ENCODE measurements at places on chromosomes 7 and 10. TPM values are rescaled to one million over a fixed set of nuclear protein-coding genes. Genes with fewer than 3 reads are reported as not detected.

DNA sequence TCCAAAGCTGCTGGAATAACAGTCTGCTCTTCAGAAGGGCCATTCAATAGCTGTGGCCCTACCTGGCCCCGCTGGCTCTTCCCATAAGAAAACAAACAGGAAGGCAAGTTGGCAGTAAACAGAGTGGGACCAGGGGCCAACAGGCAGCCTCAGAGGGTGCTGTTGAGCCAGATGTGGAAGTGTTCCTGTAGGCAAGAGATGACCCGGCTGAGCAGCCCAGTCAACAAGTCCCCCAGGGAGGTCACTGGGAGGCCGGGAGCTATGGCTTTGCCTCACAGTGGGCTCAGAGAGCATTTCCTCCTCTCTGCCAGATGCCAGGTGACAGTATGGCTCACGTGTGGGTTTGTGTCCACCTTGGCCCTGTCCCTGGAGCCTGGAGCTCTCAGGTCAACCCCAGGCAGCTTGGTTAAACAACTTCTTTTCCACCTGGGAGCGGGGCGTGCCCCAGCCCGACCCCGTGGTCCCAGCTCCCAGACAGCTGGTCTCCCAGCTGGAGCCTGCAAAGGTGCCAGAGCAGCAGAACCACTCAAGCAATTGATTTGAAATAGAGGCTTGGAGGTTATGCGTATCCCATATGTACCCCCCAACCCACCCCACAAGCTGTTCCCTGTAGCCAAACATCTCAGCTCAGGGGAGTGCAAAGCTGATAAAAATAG is 33.8 kb upstream of the LOXL4 start:
- no peak overlapping the region for H3K4me3 ChIP-seq
- no peak for DNase-seq
- H3K27me3 ChIP-seq: peaks cover 49% of the 10 kb centered on the region

- H3K4me3 ChIP-seq: peak within 1 kb of the TSS; percentile 66
- peaks cover 12% of the 10 kb centered on the region for H3K4me1 ChIP-seq
- peaks cover 7% of the 10 kb centered on the region for H3K36me3 ChIP-seq
- no peaks in the 10 kb centered on the region for H3K27me3 ChIP-seq
Observed at GRCh38 chr7:27156508-27156898, at the start of gene HOXA7. Gene HOXA7 (minus strand): TSS chr7:27156675. CDS start chr7:27156545, 130 bp downstream.

DNA sequence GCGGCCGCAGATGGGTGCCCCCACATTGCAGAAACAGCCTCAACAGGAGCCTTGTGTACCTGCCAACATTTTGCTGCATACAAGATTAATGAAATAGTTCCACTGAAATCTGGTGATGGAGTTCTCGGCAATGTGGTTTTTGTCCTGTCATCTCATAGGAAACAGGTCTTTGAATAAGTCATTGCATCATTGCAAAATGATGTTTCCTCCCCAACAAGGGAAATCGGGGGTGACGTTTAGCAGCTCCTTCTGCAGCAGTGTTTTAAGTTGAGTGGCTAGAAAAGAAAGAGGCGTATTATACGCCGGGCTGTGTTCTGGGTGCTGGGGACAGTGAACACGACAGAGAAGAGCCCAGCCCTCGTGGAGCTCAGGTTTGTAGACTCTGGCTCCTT is 177.0 kb downstream of the PRKAG2 start:
- DNase-seq: peak; percentile 21
- peaks cover 26% of the 10 kb centered on the region for H3K4me1 ChIP-seq
- H3K36me3 ChIP-seq: no peaks in the 10 kb centered on the region
- H3K27ac ChIP-seq: no peak overlapping the region

DNA sequence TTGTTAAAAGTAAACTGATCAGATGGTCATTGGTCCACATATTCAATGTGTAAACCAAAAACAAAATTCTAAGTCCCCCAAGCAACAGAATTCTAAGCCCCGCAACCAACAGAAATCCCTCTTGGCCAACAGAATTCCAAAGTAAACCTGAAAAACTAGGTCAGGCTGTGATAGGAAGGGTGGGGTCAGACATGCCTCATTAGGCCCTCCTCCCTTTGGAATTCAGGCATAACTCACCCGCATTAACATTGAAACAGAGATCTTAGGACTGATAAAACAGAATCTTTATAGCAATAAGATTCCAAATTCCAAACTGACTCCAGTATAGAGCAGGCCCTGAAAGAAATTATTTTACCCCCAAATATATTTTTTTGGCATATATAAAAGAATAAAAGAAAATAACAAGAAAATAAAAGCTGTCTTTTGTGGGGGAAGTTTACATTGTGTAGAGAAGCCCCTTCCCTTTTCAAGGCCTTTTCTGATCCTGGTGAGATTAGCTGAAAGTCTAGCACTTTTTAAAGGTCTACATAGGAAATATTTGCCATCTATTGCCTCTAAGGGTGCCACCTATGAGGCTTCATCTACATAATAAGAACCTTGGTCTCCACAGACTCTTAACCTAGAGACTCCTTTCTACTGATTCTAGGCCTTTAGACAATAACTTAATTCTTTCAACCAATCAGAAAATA is 30.5 kb downstream of the GNAT3 start:
- peaks cover 31% of the 10 kb centered on the region for H3K4me1 ChIP-seq
- peaks cover 16% of the 10 kb centered on the region for H3K36me3 ChIP-seq
- no peaks in the 10 kb centered on the region for H3K27me3 ChIP-seq
- no peak overlapping the region for H3K4me3 ChIP-seq
- peak overlapping the region; percentile 89 for H3K27ac ChIP-seq

DNA sequence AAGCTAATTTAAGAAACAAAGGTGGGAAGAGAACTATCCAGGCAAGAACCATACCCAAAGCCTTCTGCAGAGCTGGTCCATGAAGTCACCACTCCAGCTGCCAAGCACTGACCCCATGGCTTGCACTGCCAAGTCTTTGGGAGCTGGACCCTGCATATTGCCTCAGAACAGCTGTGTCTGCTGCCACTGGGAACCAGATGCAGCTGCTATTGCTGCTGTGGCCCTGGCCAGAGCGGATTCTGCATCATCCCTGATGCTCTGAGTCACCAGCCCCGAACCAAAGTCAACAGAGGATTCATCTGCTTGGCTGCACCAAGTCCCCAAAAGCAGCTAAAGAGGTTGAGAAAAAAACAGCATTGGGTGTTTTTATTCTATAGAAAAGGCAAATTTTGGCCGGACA is 39.2 kb upstream of the GSAP start:
- H3K4me1 ChIP-seq: peaks cover 11% of the 10 kb centered on the region
- H3K27me3 ChIP-seq: no peaks in the 10 kb centered on the region
- H3K36me3 ChIP-seq: no peaks in the 10 kb centered on the region
- peak; percentile 85 for DNase-seq
- H3K4me3 ChIP-seq: no peak overlapping the region
- H3K27ac ChIP-seq: no peak overlapping the region

DNA sequence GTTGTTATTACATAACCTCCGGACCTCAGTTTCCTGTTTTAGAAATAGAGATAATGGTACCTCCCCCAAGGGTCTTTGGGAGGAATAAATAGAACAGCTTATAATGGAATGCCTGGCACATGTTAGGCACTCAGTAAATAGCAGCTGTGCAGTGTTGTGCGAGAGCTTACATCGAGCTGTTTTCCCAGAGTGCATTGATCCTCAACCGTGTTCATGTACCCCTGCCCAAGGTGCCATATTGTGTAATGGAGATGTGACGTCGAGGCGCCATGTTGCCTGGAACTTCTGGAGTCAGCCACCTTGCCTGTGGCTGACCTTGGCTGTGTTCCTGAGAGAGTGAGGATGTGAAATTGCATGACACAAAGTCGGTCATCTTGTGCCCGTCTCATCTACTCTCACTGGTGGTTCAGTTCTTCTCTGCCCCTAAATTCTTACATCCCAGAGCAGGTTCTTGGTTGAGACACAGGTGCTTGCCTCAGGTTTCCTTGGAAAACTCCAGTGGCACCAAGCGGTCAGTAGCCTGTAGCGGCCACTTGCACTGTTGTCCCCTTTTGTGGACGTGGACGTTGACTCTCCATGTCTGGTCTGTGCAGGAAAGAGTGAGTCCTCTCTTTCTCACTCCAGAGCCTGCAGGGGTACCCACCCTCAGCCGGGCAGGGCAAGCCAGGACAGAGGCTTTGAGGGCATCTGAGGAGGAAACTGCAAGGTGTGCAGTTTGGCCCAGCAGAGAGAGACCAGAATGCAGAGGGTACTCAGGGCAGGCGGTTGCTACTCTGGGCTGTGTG is 230.6 kb downstream of the MGMT start:
- peaks cover 8% of the 10 kb centered on the region for H3K36me3 ChIP-seq
- H3K4me3 ChIP-seq: no peak overlapping the region
- H3K4me1 ChIP-seq: no peaks in the 10 kb centered on the region
- no peak overlapping the region for H3K27ac ChIP-seq

DNA sequence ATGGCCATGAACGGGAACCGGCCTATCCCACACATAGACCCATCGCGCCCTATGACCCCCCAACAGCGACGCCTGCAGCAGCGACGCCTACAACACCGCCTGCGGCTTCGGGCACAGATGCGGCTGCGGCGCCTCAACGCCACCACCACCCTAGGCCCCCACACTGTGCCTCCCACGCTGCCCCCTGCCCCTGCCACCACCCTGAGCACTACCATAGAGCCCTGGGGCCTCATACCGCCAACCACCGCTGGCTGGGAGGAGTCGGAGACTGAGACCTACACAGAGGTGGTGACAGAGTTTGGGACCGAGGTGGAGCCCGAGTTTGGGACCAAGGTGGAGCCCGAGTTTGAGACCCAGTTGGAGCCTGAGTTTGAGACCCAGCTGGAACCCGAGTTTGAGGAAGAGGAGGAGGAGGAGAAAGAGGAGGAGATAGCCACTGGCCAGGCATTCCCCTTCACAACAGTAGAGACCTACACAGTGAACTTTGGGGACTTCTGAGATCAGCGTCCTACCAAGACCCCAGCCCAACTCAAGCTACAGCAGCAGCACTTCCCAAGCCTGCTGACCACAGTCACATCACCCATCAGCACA is 9.5 kb downstream of the POLD2 start:
- H3K36me3 ChIP-seq: peaks cover 23% of the 10 kb centered on the region
- H3K27ac ChIP-seq: no peak overlapping the region
- H3K4me1 ChIP-seq: peaks cover 5% of the 10 kb centered on the region
- no peak overlapping the region for H3K4me3 ChIP-seq

GRCh38 chr7:128874140-128875031 is 11.7 kb downstream of the ATP6V1F start:
- H3K27ac ChIP-seq: no peak overlapping the region
- no peaks in the 10 kb centered on the region for H3K4me1 ChIP-seq
- H3K36me3 ChIP-seq: no peaks in the 10 kb centered on the region
- H3K4me3 ChIP-seq: no peak overlapping the region
- DNase-seq: no peak

GRCh38 chr10:17239345-17240085 is 11.5 kb downstream of the VIM start:
- DNase-seq: no peak
- peaks cover 19% of the 10 kb centered on the region for H3K4me1 ChIP-seq
- no peaks in the 10 kb centered on the region for H3K27me3 ChIP-seq
- no peak overlapping the region for H3K4me3 ChIP-seq
- peaks cover 49% of the 10 kb centered on the region for H3K36me3 ChIP-seq
- H3K27ac ChIP-seq: peak overlapping the region; percentile 19

- no peak for DNase-seq
- peaks cover 14% of the 10 kb centered on the region for H3K27me3 ChIP-seq
- H3K4me3 ChIP-seq: no peak overlapping the region
Observed at GRCh38 chr7:155161690-155162089, 91.6 kb downstream of the HTR5A start.

- DNase-seq: no peak
- H3K36me3 ChIP-seq: no peaks in the 10 kb centered on the region
Observed at GRCh38 chr10:34590793-34591192, 224.3 kb downstream of the PARD3 start.

GRCh38 chr10:43861966-43862751 is 213.5 kb upstream of the ZNF32 start:
- H3K4me3 ChIP-seq: no peak overlapping the region
- H3K4me1 ChIP-seq: peaks cover 16% of the 10 kb centered on the region
- H3K27ac ChIP-seq: peak overlapping the region; percentile 6
- H3K36me3 ChIP-seq: no peaks in the 10 kb centered on the region
- peaks cover 13% of the 10 kb centered on the region for H3K27me3 ChIP-seq

DNA sequence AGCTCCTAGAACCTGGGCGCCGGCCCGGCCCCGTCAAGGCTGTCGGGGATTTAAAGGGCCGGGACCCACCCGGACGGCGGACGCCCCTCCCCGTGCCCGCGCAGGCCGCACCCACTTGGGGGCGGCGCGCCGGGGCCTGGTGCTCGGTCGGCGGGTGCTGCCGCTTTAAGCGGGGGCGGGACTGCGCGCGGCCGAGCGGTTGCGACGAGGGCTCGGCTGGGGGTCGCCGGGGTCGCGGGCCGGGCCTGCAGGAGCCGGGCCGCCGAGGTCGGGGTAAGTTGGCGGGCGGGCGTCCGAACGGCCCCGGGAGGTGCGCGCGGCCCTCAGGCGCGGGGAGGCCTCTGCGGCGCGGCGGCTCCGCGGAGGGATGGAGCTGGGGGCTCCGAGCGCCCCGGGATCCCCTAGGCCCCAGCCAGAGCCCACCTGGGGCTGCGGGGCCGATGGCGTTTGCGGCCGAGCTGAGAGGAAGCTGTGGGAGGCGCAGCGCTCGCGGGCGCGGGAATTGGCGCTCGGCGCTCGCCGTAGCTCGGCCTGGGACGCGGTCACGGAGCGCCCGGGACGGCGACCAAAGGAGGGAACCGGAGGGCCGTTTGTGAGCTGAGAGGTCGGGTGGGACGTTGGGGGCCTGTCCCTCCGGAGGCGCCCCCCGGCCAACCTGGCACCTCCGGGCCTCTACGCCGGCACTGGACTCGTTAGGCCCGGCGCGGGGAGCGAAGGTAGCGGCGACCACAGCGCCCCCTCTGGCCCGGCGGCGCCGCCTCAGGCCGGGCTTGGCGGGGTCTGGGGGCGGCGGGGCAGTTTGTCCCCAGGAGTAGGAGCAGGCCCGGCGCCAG is at the start of gene TRRAP:
TSS of gene TRRAP (plus strand) at position 168 of the 833 bp plus-strand sequence. CDS start 2,619 bp downstream, outside the sequence.
- peak; percentile 64 for DNase-seq
- no peaks in the 10 kb centered on the region for H3K27me3 ChIP-seq
- H3K36me3 ChIP-seq: peaks cover 26% of the 10 kb centered on the region
- peak within 1 kb of the TSS; percentile 85 for H3K4me3 ChIP-seq

GRCh38 chr10:2005546-2005945 is 268.2 kb upstream of the ADARB2 start:
- no peak overlapping the region for H3K27ac ChIP-seq
- no peaks in the 10 kb centered on the region for H3K36me3 ChIP-seq
- H3K27me3 ChIP-seq: no peaks in the 10 kb centered on the region
- H3K4me3 ChIP-seq: no peak overlapping the region
- DNase-seq: no peak
- no peaks in the 10 kb centered on the region for H3K4me1 ChIP-seq

DNA sequence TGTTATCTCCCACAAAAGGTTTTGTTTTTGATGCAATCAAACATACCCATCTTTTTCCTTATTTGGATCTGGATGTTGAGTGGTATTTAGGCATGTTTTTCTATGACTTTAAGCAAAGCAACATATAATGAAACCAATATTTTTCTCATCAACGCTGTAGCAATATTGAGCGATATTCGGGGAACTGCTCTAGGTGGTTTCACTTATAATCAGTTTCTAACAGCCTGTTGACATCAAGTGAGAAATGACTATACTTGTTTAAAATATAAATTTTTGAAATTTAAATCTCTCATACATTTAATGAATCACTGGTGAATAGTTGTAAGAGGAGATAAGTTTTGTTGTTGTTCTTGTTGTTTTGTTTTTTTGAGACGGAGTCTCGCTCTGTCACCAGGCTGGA is 52.8 kb upstream of the CCAR1 start:
- H3K4me3 ChIP-seq: no peak overlapping the region
- peaks cover 7% of the 10 kb centered on the region for H3K4me1 ChIP-seq
- DNase-seq: no peak
- H3K36me3 ChIP-seq: no peaks in the 10 kb centered on the region
- H3K27ac ChIP-seq: no peak overlapping the region

Gene TCAF1
- total RNA-seq: 27.2 TPM

Gene ERVW-1
- total RNA-seq: not detected

Gene CFAP58
- 1.1 TPM for total RNA-seq

Gene LIPK
- total RNA-seq: not detected

Gene LIPF
- total RNA-seq: not detected

Gene GPR15LG
- total RNA-seq: not detected

Gene FXYD4
- total RNA-seq: not detected

Gene EN2
- total RNA-seq: not detected

Gene GATAD1
- total RNA-seq: 44.2 TPM
